ENCODE measurements at places on chromosomes 1 and 21. TPM values are rescaled to one million over a fixed set of nuclear protein-coding genes. Genes with fewer than 3 reads are reported as not detected.

GRCh38 chr1:200794506-200795065 lies 55.9 kb downstream of the CAMSAP2 start:
- no peak for DNase-seq

DNA sequence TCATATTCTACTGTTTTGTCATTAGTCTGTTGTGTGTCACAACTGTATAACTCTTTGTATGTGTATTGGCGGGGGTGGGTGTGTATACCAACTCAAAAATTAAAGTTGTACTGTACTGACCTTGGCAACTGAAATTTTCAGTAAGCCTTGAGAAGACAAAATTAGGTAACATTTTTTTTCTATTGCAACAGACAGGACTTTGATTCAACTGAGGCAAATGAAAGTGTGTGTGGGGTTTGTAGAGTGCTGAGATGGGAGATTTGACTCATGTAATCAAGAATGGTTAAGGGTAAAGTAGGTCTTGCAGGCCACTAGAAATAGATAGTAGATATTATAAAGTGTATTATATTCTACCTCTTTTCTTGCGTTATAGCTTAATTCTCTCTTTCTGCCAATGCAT lies 14.6 kb upstream of the B3GALT2 start:
- DNase-seq: no peak

- DNase-seq: no peak
These were observed 443.4 kb upstream of the RGS18 start for GRCh38 chr1:191714845-191715244.

DNA sequence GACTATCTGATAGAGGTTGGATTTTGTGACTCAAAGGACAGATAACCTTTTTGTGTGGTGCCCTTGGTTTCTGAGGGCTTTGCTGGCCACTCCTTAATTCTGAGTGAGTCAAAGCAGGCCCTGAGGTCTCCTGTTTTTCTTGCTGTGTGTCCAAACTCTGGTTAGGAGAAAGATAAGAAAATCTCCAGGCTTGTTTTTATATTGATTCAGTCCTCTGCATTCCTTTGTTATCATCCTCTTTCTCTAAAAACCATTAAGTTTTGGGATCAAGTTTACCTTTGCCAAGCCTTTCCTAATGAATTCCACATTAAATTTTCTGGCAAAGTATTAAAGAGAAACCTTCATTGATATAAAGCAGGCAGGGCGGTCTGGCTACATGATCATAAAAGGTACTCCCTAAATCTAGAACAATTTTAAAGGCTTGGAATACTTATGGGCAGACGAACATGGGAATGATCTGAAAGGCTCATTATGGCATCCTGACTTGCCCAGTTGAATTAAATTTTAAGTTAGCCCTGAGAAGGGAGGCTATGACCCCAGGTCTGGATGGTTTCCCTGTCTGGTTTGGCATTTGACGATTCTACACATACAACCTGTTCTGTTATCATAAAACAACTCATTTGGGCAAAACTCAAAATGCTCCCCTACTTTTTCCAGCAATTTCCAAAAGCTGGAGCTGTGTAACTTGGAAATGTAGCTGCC lies 20.8 kb downstream of the ZBTB8B start:
- DNase-seq: no peak

- DNase-seq: no peak
These were observed 346.1 kb downstream of the SIPA1L2 start for GRCh38 chr1:232283864-232284263.

- DNase-seq: no peak
These were observed 71.1 kb downstream of the SKI start for GRCh38 chr1:2299131-2299627.

DNA sequence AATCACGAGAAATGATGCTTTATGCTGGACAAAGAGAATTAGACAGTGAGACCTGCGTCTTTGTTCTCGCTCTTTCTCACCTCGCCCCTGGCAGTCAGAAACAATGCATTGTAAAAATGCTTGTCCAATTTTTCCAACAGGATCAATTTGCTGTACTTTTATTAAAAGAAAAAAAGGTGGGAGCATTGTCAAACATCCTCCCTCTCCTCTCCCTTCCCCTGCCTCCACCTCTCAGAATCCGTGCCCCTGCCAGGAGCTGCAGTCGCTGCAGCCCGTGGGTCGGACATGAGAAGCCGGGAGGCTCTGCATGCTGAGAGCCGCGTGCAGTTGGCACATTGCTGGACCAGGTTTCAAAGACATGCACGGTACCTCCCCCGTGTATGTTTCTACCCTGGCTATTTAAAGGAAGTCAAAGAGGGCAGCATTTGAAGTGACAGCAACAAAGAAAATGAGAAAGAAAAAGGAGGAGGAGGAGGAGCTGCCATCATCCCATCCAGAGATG lies 161.0 kb upstream of the KAZN start:
- no peak for DNase-seq

KRTAP19-3 gene
- total RNA-seq: not detected

- DNase-seq: no peak
These were observed 11.7 kb upstream of the AK2 start for GRCh38 chr1:33048426-33048825.

DNA sequence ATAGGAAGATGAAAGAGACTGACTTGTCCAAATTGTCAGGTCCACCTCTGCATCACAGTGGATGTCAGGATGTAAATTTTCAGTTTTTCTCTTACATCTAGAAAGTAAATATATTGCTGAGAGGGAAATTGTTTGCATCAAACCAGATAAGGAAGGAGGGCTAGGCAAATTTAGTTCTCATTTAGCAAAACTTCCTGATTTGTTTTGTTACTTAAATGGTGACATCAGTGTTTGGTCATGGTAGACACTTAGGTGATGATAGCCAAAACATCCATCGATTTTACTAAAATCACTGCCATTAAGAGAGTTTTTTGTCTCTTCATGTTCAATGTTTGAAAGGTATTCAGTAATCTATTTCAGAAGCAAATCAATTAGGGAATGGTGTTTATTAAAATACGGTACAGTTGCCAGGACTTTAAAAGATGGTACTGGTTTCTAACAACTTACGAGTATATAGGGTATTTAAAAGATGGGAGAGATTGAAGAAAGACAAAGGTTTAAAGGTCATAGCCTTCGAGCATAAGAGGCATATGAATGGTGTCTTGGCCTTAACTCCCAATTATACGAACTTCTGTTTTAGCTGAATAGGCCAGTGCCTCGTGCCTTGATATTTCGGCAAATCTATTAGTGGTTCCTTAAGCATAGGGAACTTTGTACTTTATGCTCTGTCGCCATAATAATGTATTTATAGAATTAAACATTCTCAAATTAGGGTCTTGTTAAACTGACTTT lies 3.0 kb downstream of the IER5 start:
- no peak for DNase-seq

GRCh38 chr1:244212219-244212618 lies 161.1 kb downstream of the ZBTB18 start:
- DNase-seq: no peak

- no peak for DNase-seq
These were observed 15.3 kb upstream of the PAXBP1 start for GRCh38 chr21:32786826-32787225.

GRCh38 chr21:35652872-35653271 lies 407.5 kb downstream of the SETD4 start:
- DNase-seq: no peak

DNA sequence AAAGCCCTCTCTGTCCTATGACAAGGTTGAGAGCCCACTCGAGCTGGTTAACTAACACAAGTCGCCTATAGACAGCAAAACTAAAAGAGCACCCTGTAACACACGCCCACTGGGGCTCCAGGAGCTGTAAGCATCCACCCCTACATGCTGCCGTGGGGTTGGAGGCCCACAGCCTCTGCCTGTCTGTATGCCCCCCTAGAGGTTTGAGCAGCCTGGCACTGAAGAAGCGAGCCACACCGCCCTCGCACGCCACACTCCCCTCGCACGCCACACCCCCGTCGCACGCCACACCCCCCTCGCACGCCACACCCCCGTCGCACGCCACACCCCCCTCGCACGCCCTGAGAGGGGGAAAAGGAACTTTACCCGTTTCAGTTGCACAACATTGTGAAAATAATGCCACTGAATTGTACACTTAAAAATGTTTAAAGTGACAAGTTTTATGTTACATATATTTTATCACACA lies 13.2 kb upstream of the HMGCL start:
- DNase-seq: peak; percentile 50

GRCh38 chr1:52037402-52037814 lies 3.8 kb upstream of the KTI12 start:
- DNase-seq: no peak

TIAM1 gene
- total RNA-seq: 15.0 TPM

DNA sequence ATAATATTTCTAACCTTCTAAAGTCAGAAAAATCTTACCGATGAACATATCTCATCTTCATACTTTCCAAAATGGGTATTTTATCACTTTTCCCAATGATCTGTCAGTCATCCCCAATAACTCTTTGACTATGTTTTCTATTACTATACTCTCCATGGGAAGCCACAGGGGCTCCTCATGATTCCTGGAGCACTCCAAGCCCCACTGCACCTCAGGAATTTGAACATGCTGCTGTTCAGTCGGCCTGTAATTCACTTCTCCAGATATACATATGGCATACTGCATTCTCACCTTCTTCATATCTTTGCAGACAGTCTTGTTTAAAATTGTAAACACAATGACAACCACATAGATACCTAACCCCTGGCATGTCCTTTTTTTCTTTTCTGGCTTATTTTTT lies 333.0 kb downstream of the BRINP3 start:
- no peak for DNase-seq

ARV1 gene
- 24.3 TPM for total RNA-seq

GJC2 gene
- 2.8 TPM for total RNA-seq

GRCh38 chr21:27298465-27298864 lies 331.6 kb upstream of the ADAMTS5 start:
- DNase-seq: no peak

GRCh38 chr21:19321688-19322087 lies 918.1 kb upstream of the TMPRSS15 start:
- no peak for DNase-seq

DNA sequence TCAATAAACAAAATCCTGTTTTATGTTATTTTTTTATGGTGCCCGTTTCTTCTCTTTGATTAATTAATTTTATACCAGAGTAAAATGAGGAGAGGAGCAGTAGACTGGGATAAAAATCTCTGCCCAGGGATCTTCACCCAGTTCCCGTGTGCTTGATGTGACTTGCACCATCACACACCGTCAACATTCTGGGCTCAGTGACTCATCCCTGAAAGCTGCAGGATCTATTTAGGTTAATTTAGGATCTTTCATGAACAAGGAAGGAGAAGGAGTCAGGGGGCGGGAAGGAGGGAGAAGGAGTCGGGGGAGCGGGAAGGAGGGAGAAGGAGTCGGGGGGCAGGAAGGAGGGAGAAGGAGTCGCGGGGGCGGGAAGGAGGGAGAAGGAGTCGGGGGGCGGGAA lies 182.4 kb downstream of the SMYD3 start:
- no peak for DNase-seq

FAM110D gene
- total RNA-seq: 2.8 TPM

ANGPTL7 gene
- total RNA-seq: 3.4 TPM

DNA sequence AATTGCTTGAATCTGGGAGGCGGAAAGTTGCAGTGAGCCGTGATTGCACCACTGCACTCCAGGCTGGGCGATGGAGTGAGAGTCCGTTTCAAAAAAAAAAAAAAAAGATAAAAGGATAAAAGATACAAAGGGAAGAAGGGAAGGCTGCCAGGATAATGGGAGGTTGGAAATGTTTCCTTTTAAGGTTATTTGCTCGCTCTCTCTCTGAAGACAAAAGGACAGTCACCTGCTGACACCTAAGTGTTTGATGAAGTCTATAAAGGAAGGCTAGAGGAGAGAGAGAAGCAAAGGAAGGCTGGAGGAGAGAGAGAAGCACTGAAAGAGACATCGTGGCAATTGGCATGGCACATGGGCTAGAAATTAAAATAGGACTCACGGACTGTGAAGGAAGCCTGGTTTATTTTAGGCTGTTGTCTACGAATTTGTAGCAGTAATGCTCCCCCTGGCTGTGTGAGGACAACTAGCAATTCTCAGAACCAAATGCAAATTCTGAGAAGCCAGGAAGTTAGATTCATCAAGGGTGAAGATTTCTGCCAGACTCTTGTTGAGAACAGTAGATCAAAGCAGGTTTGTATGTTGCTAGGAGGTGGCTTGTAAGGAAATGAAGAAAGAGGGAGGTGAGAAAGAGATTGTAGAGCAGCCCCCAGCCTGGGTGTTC lies 154.2 kb downstream of the ZP4 start:
- DNase-seq: no peak

GRCh38 chr21:42666023-42666747 lies 12.8 kb downstream of the PDE9A start:
- DNase-seq: no peak

- no peak for DNase-seq
These were observed 9.3 kb downstream of the PLA2G2A start for GRCh38 chr1:19969898-19970660.

MMEL1 gene
- 22.9 TPM for total RNA-seq

DNA sequence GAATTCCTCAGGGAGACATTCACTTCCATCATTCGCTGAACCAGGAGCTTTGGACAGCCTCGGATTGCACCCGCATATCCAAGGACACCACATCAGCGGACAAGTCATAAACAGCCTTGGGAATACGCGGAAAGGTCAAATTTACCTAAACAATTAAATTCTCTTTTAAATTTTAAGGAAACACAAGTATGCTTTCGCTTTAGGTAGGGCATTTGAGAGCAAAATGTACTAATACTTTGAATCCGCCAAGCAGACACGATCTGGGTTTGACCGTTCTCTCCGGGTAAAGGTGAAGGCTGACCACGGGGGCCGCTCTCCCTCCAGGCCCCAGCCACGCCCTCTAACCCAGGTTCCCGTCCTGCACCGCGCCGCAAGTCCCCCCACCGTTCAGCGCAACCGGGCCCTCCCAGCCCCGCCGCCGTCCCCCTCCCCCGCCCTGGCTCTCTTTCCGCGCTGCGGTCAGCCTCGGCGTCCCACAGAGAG lies 479 bp upstream of the ACADM start:
- DNase-seq: peak; percentile 78

DNA sequence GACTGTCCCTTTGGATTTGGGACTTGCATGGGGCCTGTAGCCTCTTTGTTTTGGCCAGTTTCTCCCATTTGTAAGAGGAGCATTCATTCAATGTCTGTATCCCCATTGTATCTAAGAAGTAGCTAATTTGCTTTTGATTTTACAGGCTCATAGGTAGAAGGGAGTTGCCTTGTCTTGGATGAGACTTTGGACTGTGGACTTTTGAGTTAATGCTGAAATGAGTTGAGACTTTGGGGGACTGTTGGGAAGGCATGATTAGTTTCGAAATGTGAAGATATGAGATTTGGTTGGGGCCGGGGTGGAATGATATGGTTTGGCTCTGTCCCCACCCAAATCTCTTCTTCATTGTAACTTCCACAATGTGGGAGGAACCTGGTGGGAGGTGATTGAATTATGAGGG lies 151.7 kb downstream of the PRDM2 start:
- DNase-seq: no peak
